OCI-LY7 (cell line): ENCODE measurements at places on chromosomes 11 and 22. TPM values are rescaled to one million over a fixed set of nuclear protein-coding genes. Genes with fewer than 3 reads are reported as not detected.

The GNAZ gene
- 38.5 and 42.8 TPM in 2 replicates for total RNA-seq

The GSTT4 gene
- total RNA-seq: not detected in 2 replicates

The CNIH2 gene
- 2.7 and 3.5 TPM in 2 replicates for total RNA-seq

The C11orf21 gene
- total RNA-seq: 1.9 and 2.5 TPM in 2 replicates

The NEFH gene
- not detected in 2 replicates for total RNA-seq

The CRYBB3 gene
- total RNA-seq: not detected in 2 replicates

The OR52H1 gene
- not detected in 2 replicates for total RNA-seq

The MUC6 gene
- not detected in 2 replicates for total RNA-seq

The OR5B21 gene
- total RNA-seq: 0.48 and 0.55 TPM in 2 replicates

The OR8D1 gene
- total RNA-seq: not detected in 2 replicates

The RAB38 gene
- total RNA-seq: 0.41 TPM in 1 of 2 replicates, not detected in the other

The CDKN1C gene
- total RNA-seq: 0.55 and 0.59 TPM in 2 replicates

The MPPED1 gene
- not detected in 2 replicates for total RNA-seq

The TPST2 gene
- total RNA-seq: 12.5 and 14.4 TPM in 2 replicates

The ZBTB16 gene
- total RNA-seq: not detected in 2 replicates

The CFAP68 gene
- 18.8 and 22.4 TPM in 2 replicates for total RNA-seq

The OR52I1 gene
- not detected in 2 replicates for total RNA-seq

GRCh38 chr11:77619576-77620198, 17.9 kb downstream of the CLNS1A start:
- peak; percentile 67 for DNase-seq

- DNase-seq: peak; percentile 56
These were observed 2.9 kb downstream of the CHID1 start for GRCh38 chr11:907668-908067.

DNA sequence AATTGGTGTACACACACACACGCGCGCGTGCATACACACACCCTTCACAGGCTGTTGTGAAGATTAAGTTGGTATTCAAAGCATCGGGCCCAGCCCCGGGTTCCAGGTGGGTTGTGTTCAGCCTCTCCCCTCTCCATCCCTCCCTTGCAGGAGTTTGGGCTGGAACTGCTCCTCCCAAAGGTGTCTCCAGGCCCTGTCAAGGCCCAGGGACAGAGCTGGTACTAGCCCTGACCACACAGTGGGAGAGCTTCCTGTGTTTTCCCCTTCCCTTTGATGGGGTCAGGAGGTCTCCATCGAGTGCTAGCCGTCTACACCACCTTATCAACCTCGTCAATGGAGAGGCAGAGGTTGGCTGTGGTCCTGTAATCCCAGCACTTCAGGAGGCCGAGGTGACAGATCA, 36.5 kb upstream of the CSNK1E start:
- DNase-seq: no peak

DNA sequence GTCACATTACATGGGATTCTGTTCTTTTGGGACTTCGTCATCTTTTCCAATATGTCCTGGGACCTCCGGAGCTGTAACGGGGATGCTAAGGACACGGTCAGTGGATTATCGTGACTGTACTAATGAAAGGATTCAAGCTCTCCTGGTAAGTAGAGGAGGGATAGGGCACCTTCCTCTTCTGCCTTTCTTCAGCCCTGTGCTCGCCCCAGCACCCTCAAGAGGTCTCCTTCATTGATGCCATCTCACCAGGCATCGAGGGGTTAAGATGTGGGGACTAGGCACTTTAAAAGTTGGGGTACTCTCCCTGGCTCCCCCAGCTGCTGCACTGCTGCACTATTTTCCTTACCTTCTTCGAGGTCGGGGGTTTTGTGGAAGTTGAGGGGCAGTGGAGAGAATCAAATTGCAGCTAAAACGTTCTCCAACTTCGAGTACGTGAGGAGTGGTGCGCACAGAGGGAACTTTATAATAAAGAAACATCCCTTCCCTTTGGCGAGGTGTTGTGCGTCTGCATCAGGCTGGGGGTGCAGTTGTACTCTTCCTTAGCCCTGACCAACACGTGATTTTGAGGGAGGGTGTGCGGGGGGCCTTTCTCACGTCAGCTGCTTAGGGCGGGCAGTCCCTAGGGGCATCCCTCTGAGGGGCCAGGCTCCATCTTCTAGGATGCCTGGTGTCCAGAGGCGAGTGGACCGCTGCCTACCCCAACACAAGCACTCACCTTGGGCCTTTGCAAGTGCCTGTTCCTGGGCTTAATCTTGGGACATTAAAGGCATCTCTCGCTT, 96.1 kb downstream of the GRAMD1B start:
- no peak for DNase-seq

GRCh38 chr11:134139873-134140331, 71.0 kb downstream of the JAM3 start:
- DNase-seq: peak; percentile 43

DNA sequence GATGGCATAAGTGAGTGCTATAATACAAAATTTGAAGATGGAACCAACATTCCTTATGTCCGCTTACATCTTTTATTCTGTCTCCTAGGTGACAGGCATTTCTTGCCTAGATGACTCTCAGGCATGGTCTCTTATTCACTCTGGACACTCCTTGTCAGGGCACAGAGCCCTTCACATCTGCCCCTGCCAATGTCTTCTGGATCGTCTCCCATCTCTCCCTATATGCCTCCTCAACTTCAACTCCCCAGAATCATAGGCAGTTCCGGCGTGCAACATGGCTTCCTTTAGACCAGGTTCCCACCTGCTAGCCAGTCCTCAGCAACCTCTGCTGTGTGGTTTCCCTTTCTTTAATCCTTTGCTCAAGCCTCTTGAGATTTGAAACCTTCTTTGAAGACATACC, 300.9 kb downstream of the TENM4 start:
- no peak for DNase-seq

DNA sequence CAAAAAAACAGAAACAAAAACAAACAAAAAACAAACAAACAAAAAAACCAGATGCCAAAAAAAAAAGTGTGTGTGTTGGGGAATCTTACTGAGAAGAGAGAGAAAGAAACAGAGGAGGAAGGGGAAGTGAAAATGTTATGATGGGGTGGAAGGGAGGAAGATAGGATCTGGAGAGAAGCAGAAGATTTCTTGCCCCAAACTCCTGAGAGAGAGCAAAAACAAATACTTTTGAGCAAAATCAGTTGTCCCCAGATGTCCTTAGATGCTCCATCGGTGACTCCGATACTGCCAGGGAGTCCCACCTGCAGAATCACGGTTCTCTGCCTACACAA, 19.9 kb upstream of the GRAMD1B start:
- no peak for DNase-seq

GRCh38 chr11:132106096-132106982, 735.9 kb downstream of the NTM start:
- no peak for DNase-seq

GRCh38 chr11:80748207-80748925, 1307.5 kb upstream of the TENM4 start:
- no peak for DNase-seq

GRCh38 chr11:85709941-85710702, 24.1 kb upstream of the CCDC89 start:
- no peak for DNase-seq

- no peak for DNase-seq
These were observed 108.4 kb downstream of the PDE3B start for GRCh38 chr11:14751975-14752407.

GRCh38 chr22:42732081-42732480, 11.4 kb upstream of the A4GALT start:
- DNase-seq: no peak

DNA sequence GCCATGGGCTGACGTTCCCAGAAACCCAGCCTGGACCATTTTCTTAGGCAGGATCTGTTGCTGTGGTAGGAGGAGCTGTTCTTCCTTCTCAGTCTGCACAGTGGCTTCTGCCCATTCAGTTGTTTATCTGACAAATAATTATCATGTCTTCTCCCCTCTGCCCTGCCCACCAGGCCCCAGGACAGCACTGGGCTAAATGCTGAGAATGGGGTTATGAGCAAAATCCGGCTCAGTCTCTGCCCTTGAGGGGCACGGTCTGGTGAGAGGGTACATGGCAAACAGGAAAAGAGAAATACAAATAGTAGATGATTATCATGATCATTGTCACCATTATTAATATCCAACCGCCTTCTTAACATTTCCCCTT, 42.9 kb downstream of the C11orf96 start:
- no peak for DNase-seq

DNA sequence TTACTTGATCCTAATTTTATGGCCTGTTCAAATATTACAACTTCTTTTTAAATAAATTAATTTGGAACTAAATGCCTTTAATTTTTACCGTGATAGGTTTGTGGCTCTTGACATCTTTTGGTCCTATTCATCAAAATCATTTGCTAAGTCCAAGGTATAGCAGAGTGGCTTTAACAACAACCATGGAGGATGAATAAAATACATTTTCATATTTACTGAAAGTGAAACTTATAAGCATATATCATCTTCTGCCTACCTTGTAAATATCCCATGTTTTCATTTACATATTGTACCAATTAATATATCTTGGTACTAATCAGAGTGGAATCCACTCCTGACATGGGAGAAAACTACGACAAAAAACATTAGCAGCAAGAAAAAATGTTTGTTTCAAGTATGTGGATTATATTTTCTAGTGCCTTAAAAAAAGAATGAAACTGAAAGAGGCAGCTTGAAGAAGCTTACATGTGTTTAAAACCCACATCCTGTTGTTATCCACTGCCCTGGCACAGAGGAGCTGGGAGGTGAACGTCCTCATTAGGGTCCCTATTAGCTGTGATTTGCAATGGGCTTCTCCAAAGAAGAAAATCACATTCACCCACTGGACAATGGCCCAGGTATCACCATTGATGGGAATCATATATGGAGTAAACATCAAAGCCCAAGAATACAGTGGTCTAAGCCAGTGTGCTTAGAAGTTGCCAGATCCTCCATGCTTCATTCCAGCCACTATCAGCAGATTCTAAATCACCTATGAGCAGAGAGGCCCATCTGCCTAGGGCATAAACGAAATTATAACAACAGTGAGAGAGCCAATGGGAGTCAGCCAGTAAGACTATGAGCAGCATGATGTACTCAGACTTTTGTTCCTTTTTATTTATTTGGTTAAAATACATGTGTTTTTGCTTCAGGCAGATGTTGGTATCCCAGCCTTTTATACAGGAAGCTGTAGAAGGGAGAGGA, 84.7 kb downstream of the MAML2 start:
- DNase-seq: peak; percentile 81

DNA sequence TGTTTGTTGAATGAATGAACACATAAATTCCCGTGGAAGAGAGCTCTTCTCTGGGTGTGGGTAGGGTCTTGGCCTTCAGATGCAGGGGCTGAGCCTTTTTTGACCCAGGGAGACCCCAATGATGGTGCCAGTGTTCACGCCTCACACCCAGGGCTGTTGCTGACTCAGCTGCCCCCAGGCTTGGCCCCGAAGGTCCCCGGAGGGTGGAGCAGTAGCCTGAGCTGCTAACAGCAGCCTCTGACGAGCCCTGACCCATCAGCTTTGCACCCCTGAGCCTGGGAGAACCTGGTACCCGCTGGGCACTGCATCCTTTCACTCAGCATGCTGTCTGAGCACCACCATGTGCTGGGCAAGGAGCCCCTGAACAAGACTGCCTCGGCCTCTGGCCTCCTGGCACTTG, 23.9 kb downstream of the NFAM1 start:
- DNase-seq: no peak

GRCh38 chr11:68269414-68270081, 2.2 kb downstream of the C11orf24 start:
- no peak for DNase-seq

- no peak for DNase-seq
These were observed 4.3 kb upstream of the GP1BB start for GRCh38 chr22:19719050-19719482.

DNA sequence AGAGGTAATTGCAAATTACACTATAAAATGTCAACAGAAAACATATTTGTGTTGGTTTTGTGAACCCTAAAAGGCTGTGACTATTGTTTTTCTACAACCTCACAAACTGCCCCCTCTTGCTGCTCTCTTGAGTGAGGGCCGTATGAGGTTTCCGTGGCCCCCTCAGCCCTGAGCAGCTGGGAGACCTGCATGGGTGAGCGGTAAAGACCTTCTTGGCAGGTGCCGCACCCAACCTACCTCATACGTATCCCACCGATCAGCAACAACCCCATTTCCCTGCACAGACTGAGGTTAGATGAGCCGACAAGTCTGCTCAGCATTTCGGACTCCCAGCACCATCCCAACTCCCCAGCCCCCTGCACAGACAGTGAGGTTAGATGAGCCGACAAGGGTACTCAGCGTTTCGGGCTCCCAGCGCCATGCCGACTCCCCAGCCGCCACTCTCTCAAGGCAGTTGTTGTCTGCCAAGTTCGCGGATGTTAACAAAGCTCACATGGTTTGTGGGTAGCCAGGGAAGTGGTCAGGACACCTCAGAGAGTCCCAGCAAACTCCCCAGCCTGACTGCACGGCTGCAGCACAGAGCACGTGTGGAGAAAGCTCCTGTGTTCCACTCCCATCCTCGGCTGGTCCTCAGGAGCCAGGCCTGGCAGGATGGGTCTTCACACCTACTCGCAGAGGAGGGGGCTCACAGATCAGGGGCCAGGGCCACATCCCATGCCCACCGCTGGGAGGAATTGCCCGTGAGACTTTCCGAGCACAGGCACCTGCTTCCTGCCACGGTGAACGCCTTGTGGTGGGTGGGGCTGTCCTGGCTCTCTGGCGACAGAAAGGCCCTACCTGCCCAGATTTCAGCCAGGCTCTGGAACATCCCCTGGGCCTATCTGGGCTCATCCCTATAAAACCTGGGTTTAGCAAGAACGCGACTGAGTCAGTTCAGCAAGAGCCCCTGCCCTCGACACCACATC, 502.9 kb downstream of the BRD1 start:
- DNase-seq: no peak

DNA sequence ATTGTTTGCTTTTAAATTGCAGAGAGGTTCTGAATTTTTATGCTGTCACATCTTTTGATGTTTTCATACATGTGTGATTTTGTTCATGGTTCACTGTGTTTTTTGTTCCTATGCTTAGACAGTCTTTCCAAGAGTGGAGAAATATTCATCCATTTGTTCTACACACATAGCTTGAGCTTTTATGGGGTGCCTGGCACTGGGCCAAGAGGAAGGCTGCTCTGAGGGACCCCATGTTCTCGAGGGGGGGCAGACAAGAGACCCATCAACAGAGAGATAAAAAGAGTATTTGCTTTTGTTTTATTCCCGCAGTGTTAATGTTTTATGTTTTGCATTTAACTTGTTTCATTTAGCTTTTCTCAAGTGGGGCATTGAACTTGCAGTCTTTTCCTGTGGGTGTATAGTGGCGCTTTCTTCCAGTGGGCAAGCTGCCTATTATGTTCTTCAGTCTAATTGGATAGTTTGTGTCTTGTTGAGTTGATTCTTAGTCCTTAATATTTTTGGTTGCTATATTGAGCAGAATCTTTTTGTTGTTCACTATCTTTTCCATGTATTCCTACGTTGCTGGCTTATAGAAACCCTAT, 57.7 kb downstream of the CABIN1 start:
- DNase-seq: peak; percentile 36
